Mucosa of descending colon (tissue), 3 donors: ENCODE measurements at places on chromosomes 16 and 17. TPM values are rescaled to one million over a fixed set of nuclear protein-coding genes. Genes with fewer than 3 reads are reported as not detected.

MCRIP2 gene
- 116 TPM for total RNA-seq

GRCh38 chr16:3145660-3146059 is 10.8 kb downstream of the ZNF213 start:
- peak; percentile 49 for DNase-seq

TENT4B gene
- total RNA-seq: 11.5 TPM

GRCh38 chr17:31537565-31538011 is 146.1 kb downstream of the RAB11FIP4 start:
- DNase-seq: no peak

- peak; percentile 34 for DNase-seq
Observed at GRCh38 chr16:89796104-89796503, 20.3 kb downstream of the FANCA start.

DNA sequence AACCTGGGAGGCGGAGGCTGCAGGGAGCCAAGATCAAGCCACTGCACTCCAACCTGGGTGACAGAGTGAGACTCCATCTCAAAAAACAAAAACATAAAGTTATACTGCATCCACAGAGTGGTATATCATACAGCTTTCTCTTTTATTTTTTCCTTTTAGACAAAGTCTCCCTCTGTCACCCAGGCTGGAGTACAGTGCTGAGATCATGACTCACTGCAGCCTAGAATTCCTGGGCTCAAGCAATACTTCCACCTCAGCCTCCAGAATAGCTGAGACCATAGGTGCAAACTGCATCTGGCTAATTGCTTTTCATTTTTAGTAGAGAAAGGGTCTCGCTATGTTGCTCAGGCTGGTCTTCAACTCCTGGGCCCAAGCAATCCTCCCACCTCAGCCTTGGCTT is 10.0 kb upstream of the COPRS start:
- DNase-seq: no peak

KRT12 gene
- total RNA-seq: 0.80 TPM

FOXK2 gene
- total RNA-seq: 39.7 TPM
